ENCODE measurements at places on chromosomes 6 and 20.

DNA sequence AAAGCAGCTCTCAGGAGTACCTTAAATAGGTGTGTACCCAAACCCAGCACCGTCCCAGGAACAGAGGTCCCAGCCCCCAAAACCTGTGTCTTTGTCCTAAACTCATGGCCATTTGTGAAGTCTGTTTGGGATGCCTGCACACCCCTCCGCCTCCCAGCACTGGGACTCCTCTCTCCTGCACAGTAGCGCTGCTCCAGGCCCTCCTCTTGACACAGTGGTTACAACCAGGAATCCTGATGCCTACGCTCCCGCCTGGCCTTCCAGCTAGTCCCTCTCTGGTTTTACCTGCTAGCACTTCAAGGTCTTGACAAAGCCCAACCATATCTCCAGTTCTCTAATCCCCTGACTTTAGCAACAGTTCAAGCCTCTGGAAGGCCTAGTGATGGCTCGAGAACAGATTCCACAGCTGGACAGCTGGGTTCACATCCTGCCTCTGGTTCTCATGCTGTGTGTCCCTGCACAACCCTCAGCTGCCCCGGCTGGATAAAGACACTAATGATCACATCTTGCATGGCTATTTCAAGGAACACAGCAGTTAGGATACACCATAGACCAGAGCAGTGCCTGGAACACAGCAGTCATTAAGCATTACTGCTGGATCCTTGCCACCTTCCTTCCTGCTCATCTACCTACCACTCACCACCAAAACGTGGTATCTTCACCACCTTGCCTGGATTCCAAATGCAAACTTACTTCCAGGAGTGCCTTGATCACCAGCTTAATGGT lies 5.6 kb downstream of the PSMA7 start:
- no peak for DNase-seq

- DNase-seq, result no peak
These were observed 4.2 kb upstream of the TFAP2A start for GRCh38 chr6:10418862-10419748.

DNA sequence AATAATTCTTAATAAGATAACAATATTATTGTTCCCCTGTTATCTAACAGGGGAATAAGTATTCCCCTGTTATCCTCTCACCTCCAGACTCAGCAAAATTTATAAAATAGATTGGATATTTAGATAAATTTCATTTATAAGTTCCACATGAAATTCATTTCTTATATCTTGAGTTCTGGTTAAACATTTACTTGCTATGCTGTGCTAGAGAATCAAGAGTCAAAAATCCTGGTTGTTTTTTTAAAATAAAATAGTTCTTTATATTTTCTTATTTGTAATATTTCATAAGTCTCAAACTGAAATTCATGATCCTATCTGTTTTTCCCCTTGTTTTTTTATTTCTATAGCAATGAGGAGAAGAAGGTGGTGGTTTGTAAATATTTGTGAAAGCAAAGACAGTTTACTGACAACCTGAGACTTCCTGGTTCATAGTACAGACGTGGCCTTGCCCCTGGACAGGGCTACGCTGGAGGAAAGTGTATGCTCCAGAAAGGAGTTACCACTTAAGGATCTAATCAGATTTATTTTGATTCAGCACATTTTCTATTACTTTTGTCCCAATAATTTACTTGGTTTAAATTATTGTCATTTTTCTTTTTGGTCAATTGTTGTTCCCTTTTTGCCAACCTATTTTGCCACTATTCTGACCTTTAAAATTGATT lies 37.8 kb upstream of the MARCKS start:
- no peak for DNase-seq

GRCh38 chr20:62878244-62879038 lies 16.8 kb upstream of the TCFL5 start:
- no peak for DNase-seq

DNA sequence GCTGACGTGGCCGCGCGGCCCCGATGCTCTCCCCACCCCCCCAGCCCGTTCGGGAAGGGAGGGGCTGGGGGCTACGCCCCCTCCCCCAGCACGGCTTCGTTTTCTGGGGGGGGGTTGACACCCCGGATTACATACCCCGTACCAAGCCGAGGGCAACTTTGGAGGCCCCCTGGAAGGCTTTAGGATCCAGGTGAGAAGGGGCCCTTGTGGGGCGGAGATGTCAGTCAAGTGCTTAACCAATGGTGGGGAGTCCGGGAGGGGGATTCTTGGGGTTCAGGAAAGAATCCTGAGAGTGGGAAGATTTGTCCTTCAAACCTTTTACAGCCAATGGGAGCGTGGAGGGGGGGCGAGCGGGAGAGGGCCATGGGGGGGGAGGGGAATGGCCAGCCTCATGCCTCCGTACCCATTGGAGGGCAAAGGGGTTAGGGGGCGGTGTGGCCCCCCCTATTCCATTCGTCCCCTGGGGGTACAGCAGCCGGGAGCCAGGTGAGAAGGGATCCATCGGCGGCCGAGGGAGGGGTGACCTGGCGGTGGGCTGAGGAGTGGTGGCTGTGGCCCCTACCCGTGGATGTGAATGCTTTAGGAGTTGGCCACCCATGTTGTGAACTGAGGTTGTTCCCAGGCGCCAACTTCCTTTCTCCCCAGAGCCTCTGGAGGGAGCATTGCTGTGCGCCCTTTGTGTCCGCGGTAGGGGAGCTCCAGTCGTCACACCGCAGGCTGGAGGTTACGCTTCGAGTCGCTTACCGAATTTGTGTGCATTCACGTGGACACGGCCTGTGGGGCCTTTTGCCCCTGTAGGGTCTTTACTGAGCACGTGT lies 682 bp downstream of the BRD2 start:
- peak; percentile 50 for DNase-seq

DNA sequence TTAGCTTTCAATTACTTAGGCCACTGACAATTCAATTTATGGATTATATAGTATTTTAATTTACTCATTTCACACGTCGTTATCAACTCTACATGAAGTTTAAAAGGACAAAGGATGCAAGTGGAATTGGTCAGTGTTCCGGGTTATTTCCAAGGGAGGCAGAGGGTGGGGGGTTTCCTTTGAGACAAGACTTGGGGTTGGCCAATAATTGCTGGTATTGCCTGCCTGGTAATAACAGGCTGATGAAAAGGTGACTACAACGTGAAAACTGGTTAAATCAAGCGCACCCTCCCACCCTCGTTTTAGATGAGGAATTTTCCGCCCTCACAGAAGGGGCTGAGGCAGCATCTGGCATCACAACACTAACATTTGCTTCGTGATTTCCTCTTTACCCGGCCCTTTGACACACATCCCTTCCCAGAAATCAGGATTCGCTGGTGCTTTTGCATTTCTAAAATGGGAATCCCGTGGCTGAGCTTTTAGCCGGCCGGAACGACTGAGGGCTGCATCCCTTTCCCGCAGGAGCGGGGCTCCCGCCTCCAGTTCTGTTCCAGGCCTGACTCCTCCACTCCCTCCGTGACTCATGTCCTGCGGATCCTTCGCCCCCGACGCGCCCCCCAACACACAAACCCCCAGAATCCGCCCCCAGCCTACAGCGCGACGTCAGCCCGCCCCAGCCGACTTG lies 999 bp upstream of the PIM1 start:
- peak; percentile 69 for DNase-seq

- DNase-seq, result no peak
These were observed 410.8 kb upstream of the PLCB4 start for GRCh38 chr20:8658103-8658502.

- DNase-seq, result no peak
These were observed 120.5 kb downstream of the SCML4 start for GRCh38 chr6:107703606-107704005.

GRCh38 chr6:19988555-19988954 lies 151.4 kb downstream of the ID4 start:
- no peak for DNase-seq

DNA sequence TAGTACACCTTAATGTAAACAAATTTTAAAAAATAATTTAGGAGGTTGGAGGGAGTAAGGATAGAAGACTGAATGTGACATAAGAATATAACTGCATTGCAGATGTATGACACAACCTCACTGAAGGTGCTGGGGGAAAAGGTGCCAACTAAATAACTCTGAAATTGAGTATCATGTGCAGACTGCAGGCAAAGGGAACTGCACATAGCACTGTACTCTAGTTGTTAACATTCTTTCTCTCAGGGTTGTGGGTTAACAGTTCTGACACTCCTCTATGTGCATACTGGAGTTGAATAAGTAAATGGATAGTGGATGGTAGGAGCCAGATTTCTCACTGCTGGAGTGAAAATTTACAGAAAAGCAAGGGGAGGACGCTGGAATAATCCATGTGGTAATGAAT lies 451.9 kb upstream of the CDH4 start:
- no peak for DNase-seq

GRCh38 chr20:37194621-37195417 lies 15.5 kb upstream of the MROH8 start:
- DNase-seq, result no peak

- DNase-seq, result no peak
These were observed at the start of gene GSTA5 for GRCh38 chr6:52840763-52841585. GSTA5 (minus strand) TSS chr6:52840813.

DNA sequence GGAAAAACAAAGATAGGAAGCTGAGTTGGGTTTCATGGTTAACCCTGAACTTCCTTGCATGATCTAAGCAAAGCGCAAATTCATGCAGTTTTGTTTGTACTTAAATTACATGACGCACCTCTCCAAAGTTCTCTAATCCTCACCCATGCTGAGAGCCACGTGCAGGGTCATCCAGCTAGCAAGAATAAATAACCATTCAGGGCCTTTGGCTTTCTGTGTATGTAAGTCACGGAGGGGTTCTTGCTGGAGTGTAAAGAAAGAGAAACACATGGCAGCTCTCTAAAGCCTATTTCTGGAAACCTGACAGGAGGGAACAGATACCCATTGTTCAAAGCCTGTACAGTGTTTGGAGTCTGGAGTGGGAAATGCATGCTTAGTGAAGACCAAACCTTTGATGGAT lies 171.7 kb upstream of the CCN2 start:
- no peak for DNase-seq

DNA sequence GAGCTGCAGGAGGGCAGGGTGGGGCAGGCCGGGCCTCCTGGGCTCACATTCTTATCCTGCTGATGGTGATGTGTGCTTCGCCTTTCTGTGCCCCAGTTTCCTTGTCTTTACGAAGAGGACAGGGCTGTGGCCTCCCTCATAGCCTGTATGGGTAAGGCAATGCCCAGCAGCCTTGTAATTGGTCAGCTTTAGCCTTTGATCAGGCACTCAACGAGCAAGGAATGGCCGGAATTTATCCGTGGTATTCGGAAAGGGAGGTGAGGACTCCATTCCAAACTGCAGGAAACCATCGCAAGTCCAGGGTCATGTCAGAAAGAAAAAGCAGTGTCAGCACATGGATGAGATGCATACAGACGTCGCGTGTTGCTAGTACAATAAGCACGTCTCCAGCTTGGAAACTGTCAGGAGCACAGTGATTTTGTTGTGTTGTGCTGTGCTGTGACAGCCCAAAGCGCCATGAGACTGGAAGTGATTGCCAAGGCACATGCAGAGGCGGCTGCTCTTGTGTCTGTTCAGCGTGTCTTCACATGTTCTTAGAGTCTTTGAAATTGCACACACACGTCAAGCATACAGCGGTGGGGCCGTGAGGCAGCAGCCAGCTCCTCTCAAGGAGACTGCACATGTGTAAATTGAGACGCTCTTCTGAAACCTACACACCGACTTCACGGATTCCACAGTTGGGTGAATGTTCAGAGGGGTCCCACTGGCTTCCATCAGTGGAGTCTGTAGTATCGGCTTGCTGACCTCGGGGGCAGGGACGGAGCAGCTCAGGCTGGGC lies 6.2 kb downstream of the SS18L1 start:
- DNase-seq, result no peak

GRCh38 chr6:1940381-1940780 lies 305.0 kb downstream of the GMDS start:
- DNase-seq, result no peak

- DNase-seq, result no peak
These were observed 90.7 kb downstream of the TRMT6 start for GRCh38 chr20:5859608-5860007.
